Tibial artery (tissue), 4 donors: ENCODE measurements at places on chromosomes 16 and 17.
A peak's percentile ranks its signal among the peaks of the same experiment; 100 is the strongest.

DNA sequence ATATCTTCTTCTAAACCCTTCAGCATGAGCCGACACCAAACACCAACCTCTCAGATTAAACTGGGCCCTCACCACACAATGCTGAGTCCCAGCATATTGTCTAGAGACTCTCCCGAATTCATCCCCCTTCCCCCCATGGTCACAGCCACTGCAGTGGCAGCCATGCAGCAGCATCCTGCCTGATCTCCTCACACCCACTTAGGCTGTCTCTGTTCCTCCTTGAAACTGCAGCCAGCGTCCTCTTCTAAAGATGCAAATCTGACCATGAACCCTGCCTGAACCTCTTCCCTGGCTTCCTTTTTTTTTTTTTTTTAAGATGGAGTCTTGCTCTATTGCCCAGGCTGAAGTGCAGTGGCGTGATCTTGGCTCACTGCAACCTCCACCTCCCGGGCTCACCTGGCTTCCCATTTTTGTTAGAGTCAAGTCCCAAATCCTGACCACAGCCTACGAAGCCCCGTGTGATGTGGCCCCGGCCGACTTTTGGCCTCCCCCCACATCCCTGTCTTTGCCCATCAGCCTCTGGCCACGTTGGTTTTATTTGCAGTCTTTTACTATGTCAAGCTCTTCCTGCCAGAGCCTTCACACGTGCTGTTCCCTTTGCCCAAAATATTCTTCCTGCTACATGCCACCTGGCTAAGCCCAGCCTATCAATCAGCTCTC lies 2.8 kb downstream of the FA2H start:
- no peak for DNase-seq

DNA sequence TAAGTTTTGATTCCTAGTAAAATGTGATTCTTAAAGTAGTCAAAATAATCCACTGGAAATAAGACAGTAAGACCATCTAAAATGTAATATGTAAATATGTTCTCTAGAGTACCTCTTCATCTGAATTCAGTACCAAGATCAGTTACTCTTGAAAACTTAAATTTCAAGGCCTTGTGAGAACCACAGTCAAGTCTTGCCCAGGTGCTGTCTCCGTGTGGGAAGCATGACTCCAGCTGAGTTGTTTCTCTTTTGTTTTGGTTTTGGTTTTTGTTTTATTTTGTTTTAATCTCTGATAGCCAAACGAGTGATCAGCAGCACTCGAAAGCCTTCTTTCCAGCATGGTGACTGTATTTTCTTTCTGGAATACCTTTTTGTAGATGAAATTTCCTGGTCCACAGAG lies 907.0 kb downstream of the KCNJ18 start:
- no peak for DNase-seq

- no peak for DNase-seq
Observed at GRCh38 chr17:32386844-32387243, 36.9 kb downstream of the ZNF207 start.

DNA sequence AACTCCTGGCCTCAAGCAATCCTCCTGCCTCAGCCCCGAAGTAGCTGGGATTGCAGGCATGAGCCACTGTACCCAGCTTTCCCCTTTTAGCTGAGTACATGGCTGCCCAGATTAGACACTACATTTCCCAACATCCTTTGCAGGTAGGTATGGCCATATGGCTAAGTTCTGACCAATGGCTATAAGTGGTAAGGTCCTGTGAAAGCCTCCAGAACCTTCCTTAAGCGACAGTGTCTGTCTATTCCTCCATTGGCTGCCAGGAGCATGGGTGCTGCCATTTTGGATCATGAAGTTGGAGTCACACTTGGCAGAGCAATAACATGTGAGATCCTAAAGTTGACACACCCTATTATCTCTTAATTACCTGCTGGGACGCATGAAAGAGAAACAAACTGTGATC lies 24.4 kb upstream of the CRHR1 start:
- DNase-seq, result no peak

GRCh38 chr17:1315891-1316403 lies 36.5 kb downstream of the TRARG1 start:
- peak; percentile 80 for DNase-seq

GRCh38 chr16:24906901-24907300 lies 61.1 kb downstream of the SLC5A11 start:
- DNase-seq, result no peak

DNA sequence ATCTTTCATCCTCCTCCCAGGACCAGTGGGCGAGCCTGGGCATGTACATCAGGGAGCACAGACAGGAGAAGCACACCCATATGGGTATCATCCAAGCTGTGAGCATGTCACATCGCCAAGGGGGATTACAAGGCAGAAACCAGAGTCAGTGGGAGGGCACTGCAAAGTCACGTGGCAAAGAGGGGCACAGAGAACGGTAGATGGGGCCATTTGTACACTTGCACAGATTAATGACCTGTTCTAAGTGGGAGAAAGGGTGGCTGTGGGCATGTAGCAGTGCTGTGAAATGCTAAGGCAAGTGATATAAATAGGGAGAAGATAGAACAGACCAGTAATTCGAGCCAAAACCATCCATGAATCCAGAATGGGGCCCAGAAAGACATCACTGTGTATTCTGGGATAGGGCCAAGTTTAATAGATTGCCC lies 265.0 kb downstream of the CPPED1 start:
- no peak for DNase-seq

GRCh38 chr16:51989637-51990230 lies 557.2 kb downstream of the TOX3 start:
- no peak for DNase-seq

DNA sequence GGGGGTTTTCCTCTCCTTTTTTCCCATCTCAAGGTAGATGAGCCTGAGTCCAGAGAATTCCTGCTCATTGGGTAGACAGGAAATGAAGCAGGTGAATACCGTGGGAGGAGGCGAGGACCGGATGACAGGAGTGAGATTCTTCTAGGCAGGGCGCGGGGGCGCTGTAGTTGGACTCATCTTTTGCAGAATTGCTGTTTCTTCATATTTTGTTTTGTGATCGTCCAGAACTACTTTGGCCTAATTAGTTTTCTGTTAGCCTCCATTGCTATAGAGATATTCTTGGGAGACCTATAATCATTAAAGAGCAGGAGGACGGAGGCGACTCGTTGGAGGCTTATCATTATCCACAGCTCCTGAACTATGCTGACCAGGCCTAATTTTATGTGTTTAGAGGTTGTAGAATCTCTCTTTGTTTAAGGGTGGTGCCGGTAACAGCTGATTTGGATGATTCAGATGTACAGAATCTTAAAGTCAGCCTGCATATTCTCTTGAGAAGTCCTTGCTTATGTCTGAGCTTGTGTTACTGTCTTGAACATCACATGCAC lies 650 bp downstream of the ATP6V0A1 start:
- peak; percentile 74 for DNase-seq

- no peak for DNase-seq
Observed at GRCh38 chr16:75042426-75043174, 43.8 kb downstream of the ZNRF1 start.

DNA sequence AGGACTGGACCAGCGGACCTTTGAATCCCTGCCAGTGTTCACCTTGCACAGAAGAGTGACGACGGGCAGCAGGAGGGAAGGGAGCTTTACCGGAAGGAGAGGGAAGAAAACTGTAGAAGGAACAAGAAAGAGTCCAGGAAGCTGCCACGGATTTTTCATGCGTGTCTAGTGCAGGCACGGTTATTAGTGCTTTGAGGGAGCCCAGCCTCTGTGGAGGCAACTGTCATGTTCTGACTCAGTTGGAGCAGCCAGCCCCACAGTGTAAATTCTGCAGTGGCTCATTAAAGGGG lies 6.5 kb upstream of the HOXB13 start:
- no peak for DNase-seq

DNA sequence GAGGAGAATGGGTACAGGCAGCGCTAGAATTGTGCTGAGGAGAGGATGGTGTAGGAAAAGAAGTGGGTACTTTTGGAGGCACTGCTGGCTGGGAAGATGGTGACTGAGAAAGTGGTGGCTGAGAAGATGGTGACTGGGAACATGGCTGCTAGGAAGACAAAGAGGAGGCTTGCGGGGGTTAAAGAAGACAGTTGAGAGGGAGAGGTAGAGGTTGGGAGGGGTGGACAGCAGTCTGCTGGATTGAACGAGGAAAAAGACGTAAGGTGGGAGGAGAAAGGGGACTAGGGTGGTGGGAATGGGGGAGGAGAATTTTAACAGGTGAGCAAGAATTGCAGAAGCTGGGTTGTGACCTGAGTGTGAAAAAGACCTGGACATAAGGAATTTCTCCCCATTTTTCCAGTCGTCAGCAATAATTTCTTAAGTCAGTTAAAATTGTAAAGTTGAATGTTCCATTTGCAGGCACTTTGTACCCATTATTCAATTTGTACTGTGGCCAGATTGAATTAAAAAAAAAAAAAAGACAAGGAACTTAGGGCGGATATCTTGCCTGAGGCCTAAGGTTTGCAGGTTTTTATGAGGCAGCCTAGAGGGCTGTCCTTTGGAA lies 2450.0 kb downstream of the TP53TG3F start:
- no peak for DNase-seq
